ENCODE measurements at places on chromosomes 12 and 14. TPM values are rescaled to one million over a fixed set of nuclear protein-coding genes. Genes with fewer than 3 reads are reported as not detected.
A peak's percentile ranks its signal among the peaks of the same experiment; 100 is the strongest.

DNA sequence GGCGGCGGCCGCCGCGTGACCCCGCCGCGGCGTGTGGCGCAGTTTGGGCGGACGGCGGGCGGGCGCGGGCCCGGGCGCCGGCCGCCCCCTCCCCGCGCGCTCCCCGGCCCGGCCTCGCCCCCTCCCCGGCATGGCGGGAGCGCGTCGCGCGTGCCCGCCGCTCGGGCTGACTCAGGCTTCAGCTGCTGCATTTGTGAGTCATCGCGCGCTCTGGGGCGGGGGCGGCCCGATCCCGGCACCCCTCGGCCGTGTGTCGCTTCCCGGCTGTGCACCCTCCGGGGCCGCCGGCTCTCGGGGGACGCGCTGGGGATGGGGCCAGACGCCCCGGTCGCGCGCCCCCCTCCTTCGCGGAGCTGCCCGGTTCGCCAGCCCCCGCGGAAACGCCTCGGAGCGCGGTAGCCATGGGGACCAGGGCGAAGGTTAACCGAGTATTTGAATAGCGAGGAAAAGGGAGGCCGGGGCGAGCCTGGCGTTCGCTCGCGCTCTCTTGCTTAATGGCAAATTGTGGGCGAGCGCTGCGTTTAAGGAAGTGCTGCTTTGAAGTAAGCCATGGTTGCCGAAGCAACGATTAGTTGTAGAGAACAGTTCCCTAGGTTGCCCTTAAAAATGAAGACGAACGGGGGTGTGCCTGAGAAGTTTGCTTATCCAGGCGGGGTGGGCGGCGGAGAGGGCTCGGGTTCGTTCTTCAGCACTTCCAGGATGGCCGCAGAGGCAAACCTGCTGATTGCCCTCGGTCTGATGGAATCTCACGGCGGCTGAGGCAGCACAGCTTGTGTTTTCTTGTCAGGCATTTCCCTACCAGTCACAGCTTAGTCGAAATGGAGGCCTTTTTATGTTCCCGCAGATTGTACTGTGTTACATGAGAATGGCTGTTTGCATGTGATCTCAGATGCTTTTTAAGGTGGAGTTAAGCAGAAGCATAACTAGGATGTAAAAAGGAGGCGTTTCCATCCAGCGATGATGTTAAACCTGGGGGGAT lies 896 bp downstream of the EIF5 start:
- peak; percentile 82 for DNase-seq

The IFNG-AS1 gene
- total RNA-seq: not detected

The ARHGAP9 gene
- total RNA-seq: not detected

The GLIPR1L2 gene
- total RNA-seq: 0.30 TPM

DNA sequence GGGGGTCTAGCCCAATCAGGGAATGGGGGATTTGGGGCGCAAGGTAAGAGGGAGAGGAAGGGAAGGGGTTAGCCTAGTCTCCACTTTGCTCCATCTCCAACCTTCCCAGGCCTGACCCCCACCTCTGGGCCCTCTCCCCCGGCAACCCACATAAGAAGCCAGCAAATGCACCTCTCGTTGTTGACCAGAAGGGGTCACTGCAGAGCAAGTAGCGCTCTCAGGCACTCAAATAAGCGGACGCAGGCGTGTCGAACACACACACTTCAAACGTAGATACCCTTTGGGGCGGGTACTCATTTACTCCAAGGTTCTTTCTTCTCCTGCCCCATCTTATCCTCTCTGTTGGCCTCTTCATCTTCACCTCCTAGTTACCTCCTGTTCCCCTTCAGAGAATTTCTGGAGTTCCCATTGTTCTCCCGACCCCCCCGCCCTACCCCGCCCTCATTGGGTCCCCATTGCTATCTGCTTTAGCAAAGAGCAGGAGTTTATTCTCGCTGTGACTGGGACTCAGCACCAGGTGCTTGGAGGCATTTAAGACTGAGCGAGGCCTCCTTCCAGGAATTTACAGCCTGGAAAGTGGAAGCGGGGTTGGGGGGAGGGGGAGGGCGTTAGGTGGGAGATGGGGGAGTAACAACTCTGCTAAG lies 1.5 kb upstream of the SRRM4 start:
- peak; percentile 54 for DNase-seq

DNA sequence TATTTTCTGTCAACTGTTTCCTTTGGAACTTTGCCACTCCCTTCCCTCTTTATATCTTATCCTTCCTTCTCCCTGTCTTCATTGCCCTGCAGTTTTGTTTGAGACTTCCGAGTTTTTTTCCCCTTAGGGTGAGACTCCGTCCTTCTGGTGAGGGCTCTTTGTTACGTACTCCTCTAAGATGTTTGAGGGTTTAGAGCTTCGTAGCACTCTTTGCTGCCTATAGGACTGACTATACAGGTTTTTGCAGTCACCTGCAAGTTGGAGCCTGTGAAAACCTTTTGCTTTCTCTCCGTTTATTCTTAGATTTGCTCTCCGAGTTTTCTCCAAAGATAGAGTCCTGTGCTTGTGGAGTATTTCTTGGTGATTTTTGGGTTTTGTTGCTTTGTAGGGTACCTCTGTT lies 41.7 kb upstream of the MYRFL start:
- DNase-seq: no peak

DNA sequence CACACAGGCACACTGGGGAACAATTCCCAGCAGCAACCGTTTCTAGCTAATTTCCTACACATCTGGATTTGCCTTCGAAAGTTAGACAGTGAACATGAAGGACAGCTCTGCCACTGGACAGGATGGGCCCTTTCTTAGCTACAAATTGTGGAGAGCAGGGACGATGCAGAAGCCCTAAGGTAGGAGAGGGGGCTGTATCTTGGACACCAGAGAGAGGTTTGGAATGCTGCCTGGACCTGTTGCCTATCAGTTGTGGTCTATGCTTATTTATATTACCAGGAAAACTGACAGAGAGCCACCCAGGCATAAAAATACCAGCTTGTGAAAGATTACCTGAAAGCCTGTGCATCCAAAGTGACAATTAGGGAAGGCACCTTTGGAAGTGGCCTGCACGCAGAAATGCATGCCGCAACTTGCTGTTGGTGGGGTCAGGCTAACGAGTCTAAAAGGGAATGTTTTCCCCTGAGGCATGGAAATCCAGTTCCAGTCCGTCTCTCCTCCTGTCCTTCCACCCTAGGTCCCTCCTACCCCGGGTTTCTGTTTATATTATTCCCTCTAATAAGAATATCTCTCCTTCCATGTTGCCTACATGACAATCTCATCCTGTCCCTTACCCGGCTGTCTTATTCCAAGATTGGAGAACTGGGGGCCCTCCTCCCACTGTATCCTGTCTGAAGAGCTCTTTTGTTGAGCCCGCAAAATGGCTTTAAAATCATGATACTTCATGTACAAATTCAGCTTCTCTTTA lies 60.2 kb downstream of the MDM2 start:
- DNase-seq: no peak

GRCh38 chr12:62703011-62703380 lies 232.0 kb downstream of the PPM1H start:
- DNase-seq: no peak

The OR6C2 gene
- not detected for total RNA-seq

The PCED1B gene
- total RNA-seq: 10.9 TPM

GRCh38 chr14:104360501-104360900 lies 219.1 kb upstream of the C14orf180 start:
- DNase-seq: no peak

DNA sequence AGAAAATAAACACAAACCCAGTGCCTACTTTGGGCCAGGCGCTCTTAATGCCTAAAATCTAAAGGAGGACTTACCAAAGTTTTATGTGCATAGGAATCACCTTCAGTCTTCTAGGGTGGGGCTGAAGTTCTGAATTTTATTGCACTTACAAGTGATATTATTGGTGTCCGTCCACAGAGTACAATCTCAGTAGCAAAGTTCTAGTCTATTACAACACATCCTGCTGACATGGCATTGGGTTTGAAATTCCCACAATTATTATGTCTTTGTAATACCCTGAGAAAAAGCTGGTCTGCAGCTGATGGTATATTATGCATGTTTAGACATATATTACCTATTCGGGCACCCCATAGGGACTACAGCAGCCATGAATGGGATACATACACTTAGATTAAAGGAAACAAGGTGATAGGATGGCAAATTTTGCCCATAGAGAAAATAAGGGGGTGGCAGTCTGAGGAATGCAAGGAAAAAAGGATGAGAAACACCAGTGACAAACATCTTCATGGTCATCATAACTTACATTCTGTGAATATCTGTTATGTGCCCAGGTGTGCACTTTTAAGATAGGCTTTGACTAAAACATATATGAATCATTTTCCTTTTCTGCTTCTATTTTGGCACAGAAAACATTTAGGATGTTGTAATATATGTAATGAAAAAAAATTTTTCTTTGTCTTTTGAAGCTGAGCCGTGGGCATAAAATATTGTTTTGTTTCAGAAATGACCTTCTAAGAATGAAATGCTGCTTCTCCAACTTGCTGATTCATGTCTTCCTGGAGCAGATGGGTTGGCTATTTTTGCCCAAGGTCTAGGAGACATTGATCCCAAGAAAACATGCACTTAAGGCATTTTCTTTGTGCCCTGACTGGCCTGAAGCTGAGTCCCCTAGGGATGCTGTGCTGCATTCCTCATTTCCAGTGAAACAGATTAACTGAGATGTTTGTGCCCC lies 27.2 kb upstream of the ALG10 start:
- no peak for DNase-seq

- no peak for DNase-seq
Observed at GRCh38 chr14:100665511-100666032, 61.1 kb upstream of the DLK1 start.

The POLR3B gene
- total RNA-seq: 12.9 TPM

The ZNF84 gene
- total RNA-seq: 18.0 TPM

The CAPZA3 gene
- not detected for total RNA-seq

The NUAK1 gene
- 8.3 TPM for total RNA-seq

DNA sequence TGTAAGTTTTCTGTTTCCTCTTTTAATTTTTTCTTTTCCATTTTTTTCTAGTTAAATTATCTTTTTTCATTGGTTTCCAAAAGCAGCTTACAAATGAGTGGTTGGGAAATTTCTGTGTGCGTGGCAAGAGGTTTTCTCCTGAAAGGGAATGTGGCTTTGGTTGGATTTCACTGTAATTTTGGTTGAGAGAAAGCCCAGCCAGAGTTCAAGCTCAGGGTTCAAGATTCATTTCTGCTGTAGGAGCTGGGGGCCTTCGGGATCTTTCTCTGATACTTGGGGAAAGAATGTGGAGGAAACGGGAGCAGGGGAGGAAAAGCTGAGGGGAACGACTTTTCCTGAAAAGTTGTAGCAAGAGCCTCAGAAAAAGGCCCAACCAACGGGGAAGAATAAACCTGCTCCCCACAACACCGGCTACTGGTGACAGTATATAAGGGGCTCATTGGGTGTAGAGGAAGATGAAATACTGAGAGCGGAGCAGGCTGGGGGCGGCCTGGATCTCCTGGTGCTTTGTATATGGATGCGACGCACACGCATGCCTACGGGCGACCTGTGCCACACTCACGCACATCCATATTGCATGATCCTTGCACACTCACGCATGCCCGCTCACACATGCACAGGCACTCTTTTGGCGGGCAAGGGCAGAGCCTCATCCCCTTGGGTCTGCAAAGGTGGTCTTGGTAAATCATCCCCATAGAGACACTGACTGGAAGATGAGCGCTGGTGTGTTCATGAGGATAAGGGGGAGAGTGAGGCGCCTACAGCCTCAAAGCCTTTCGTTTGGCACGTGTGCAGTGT lies 1.9 kb downstream of the HOXC10 start:
- no peak for DNase-seq

GRCh38 chr14:53226553-53226952 lies 73.4 kb upstream of the DDHD1 start:
- DNase-seq: no peak

DNA sequence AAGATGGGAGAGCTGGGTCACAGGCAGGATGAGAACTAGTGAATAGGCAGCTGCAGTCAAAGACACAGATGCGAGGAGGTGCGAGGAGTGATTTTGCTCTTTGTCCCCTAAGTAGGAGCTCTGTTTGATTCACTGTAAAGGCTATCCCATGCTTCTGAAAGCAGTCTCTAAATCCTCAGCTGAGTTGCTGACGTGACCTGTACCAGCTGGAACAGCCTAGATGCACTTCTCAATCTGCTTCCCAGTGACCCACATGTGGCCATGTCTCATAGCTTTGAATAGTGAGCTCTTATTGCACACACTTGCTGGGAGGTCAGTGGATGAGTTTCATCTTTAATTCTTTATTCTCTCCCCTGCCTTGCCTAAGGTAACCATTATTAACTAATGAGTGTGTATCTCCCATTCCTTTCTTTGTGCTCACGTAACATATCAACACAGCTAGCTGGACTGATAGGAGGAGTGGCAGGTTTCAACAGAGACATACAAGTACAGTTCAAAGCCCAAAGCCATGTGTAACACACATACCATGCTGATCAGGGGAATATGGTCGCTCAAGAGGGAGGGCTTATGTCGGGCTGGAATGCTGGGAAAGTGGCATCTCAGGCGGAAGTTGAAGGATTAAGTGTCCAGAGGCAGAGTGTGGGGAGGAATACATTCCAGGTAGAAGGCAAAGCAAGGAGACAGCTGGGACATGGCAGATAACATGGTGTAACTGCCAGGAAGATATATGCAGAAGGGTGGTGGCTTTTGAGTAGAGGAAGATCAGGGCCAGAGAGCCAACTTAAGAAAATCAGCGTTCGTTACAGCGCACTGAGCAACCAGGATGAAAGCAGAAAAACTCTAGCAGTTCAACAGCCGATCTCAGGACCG lies 15.4 kb upstream of the YY1 start:
- DNase-seq: no peak

The MDM2 gene
- 74.3 TPM for total RNA-seq

The RNU4-1 gene
- 1,857 TPM for total RNA-seq

The NFE2 gene
- total RNA-seq: 1.5 TPM

DNA sequence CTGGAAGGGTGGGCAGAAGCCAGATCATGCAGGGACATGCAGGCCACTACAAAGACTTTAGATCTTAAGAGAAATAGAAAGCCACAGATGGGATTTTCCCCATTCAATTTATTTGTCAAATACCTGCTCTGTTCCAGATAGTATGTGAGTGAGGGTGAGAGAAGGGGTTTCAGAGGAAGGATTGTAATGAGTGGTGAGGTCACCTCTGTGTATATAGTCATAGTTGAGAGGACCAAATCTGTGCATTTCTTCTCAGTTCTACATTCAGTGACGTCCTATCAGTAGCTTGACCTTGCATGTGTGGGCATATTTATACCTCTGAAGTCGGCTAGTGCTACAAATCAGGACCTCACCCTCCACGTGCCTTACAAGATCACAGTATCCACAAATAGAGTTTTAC lies 31.2 kb upstream of the RBM19 start:
- DNase-seq: no peak

DNA sequence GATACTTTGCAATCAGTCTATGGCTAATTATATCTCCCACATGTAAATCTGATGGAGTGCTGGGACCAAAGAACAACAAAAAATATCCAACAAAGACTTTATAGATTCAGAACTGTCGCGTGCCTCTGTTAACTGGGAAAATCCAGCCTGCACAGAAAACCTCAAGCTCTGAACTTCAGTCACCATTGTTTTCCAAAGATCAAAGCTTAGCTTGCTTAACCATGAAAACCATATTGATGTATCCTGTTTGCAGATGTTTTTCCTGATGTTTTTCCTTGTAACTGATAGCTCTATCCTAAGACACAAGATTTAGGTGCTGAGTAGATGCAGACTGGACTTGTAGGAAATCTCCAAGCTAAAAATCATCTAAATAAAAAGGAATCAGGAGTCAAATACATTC lies 163.7 kb downstream of the GXYLT1 start:
- no peak for DNase-seq
